ENCODE measurements at places on chromosomes 12 and 14.

DNA sequence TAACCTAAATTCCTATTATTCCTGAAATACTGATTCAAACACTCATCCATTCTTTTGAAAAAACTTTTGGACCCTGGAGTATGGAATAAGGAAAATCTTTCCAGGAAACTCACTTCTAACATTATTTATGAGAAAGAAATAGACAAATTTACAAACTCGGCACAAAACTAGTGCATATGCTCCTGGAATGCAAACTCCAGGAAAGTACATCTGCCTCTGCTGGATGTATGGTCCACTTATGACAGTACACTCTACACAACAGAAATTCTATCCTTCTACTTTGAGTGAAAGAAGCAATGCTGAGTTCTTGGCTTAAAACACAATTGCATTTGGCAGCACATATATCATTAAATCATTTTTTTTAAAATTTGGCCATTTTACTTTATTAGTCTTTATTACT is 700.5 kb upstream of the STXBP6 start:
- DNase-seq: no peak

DNA sequence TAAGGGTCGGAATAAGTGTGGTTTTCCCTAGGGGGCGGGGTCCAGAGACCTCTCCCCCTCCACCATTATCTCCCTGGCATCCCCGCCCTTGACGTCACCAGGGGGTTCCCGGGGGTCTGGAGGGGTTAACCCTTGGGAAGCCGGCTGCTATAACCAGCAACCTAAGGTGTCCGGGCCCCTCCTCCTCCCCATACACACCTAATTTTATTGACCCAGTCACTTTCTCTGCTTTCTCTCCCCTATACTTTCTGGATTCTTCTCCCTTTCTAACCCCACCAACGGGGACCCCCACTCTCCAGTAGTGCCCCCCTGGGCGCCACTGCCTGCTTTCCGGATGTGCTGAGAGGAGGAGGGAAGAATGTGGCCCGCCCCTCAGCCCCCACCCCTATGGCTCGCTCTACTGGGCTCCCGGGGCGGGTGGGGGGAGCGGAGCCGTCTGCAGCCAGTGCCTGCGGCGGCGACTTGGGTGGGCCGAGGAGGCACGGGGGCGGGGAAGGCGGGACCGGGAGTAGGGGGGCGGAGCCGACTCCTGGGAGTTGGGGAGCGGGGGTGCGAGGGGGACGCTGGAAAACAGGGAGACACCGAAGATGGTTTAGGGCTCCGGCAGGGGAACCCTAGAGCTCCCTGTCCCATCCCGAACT is 1.8 kb downstream of the GLI1 start:
- peak; percentile 81 for DNase-seq

DNA sequence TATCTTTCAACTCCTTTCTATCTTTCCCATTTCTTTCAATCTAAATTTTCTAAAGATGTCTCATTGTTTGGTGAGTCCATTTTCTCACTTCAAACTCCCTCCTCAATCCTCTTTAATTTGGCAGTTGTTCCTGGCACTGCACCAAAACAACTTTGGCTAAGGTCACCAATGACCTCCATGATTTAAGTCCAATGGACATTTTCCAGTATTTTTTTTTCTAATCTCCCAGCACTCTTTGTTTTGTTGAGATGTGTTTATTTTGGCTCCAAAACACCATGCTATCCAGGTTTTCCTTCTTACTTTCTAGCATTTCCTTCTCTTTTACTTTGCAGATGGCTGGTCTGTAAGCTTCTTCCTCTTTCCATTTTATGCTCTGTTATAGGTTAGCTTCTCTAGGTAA is 42.5 kb upstream of the OTOGL start:
- no peak for DNase-seq

- DNase-seq: no peak
These were observed 5.3 kb downstream of the EXOC3L4 start for GRCh38 chr14:103099733-103100280.
